ENCODE measurements at places on chromosomes 16 and 17. TPM values are rescaled to one million over a fixed set of nuclear protein-coding genes. Genes with fewer than 3 reads are reported as not detected.

DNA sequence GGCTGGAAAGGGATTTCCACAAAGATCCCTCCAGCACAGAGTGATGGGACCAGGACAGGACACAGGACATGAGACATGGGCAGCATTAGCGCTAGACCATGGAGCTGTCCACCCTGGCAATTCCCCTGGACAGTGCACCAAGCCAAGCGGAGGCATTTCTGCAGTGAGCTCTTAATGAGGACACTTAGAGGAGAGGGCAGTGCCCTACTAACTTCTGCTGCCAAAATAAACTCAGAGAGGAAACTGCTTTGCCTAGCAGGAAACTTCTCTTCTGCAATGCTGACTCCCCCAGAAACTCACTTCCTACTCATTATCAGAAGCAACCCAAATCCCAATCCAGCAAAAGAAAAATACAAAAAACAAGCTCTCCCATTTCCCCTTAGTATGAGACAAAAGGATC lies 119.2 kb downstream of the HS3ST2 start:
- peak; percentile 7 for DNase-seq

Gene C17orf100
- total RNA-seq: 0.31 TPM

- peak; percentile 60 for DNase-seq
Measured at GRCh38 chr17:39026980-39027451, 59.8 kb upstream of the FBXO47 start.

Gene ACSM2B
- not detected for total RNA-seq

Gene ARL5C
- not detected for total RNA-seq

Gene TP53TG3C
- not detected for total RNA-seq

DNA sequence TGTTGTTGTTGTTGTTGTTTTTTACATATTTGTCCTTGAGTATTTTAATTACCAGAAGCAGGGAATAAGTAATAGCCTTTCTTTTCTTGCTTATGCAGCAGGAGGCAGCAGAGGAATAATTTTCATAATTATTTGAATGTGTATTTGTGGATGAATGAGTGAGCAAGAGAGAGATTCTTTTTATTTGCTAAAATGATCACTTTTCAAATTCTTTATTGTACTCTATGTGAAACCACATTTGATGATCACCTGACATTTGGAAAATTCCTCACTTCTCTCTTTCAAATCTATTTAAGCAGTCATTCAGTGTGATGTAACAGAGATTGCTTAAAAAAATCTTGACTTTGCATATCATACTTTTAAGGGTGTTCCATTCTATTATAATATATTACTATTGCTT lies 223.6 kb downstream of the BCAS3 start:
- DNase-seq: peak; percentile 18

DNA sequence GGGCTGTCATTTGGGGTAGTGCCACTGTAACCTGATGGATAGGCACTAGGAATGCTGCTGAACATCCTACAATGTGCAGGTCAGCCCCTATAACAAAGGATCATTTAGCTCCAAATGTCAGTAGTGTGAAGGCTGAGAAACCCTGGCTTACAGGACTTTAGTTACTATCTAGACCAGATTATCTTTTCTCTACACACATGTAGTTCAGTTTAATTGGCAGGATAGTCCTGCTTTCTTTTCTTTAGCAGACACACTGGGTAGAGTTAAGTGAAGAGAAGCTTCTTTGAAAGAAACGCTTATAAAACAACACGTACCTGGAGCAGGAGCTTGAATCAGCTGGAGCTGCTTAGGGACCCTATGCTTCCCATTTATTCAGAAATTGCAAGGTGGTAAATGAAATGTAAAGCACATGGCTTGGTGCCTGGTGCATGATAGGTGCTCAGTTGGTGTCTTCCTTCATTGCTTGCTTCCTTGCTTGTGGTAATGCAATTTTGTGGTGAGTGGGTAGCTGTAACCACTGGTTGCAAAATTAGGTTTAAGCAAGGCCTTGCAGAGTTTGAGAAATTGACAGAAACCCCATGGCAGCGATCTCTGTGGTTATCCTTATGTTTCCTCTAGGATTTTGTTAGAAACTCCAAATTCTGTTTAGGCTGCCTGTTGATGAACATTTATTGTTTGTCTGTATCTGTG lies 9.4 kb downstream of the METTL9 start:
- DNase-seq: no peak

DNA sequence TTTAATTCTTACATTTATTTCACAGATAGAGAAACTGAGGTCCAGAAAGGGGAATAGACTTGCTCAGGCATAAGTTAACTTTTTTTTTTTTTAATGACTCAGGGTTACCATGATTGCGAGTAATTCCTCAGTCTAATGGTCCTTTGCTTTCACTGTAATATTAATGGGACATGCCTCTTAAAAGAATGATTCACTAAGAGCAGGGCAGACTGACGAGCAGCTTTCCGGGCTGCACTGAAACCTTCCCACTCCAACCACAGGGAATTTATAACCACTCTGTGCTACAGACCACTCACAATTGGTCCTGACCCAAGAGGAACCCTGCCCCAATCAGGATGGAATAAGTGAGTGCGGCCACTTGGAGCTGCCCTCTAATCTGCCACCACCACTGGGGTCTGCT lies 5.7 kb downstream of the HOXB2 start:
- DNase-seq: peak; percentile 92

DNA sequence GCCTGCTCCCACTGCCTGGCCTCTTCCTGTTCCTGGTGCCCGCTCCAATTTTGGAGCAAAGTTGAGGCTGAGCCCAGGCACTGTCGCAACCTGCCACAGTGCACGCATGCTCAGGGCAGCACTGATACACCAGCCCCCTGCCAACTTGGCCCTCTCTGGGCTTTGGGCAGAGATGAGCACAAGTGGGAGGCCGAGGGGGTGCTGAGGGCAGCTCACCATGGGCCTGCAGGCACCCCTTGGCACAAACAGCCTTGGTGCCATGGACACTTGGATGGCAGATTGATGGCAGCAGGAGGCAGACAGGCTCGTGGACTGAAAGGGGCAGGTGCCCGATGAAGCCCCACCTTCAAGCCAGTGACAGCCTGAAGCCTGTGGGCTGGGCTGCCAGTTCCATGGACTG lies 42.9 kb downstream of the PIGL start:
- DNase-seq: peak; percentile 71

Gene P2RX5
- total RNA-seq: 63.4 TPM

- DNase-seq: peak; percentile 33
Measured at GRCh38 chr17:32298721-32299579, 33.3 kb downstream of the RHBDL3 start.

GRCh38 chr17:27438348-27438998 lies 17.8 kb upstream of the KSR1 start:
- DNase-seq: no peak

- DNase-seq: no peak
Measured at GRCh38 chr16:29744541-29745101, 1.2 kb downstream of the C16orf54 start.

- DNase-seq: no peak
Measured at GRCh38 chr16:86320237-86320595, 190.1 kb upstream of the FOXF1 start.

GRCh38 chr16:29678691-29679267 lies at the start of gene QPRT:
Gene QPRT, plus strand, starts transcription at chr16:29679180. Its CDS starts 18 bp downstream, at chr16:29679198.
- peak; percentile 73 for DNase-seq
